ENCODE measurements at places on chromosomes 7 and 10.

GRCh38 chr10:93535293-93535692, 31.2 kb upstream of the FFAR4 start:
- no peak for DNase-seq

DNA sequence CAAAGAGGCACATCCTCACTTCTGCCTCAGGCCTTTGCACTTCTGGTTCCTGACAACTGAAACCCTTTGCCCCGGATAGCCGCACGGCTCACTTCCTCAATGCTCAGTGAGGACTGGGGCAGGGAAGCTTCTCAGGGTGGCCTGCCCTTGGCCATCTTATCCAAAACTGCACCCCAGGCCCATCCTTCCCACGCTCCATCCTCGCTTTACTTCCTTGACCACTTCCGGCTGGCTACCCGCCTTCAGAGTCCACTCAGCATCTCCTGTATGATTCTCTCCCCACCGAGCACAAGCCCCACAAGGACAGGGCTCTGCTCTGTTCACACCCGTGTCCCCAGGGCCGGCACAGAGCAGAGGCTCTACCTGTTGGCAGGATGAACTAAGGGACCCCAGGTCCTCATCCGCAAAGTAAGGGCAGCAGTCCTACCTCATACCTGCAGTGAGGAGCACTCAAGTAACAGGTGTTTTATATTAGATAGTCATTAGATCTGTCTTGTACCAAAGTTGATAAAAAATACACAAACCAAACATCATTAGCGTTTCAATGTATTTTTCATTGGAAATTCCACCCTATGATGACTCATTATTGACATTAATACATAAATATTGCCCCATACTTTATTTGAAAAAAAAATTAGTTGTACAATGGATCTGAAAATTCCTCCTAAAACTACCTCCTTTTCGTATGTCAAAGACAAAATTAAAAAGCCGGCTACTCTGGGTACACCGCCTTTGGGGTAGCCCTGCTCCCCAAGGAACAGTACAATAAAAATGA, 35.0 kb downstream of the GNA12 start:
- no peak for DNase-seq

DNA sequence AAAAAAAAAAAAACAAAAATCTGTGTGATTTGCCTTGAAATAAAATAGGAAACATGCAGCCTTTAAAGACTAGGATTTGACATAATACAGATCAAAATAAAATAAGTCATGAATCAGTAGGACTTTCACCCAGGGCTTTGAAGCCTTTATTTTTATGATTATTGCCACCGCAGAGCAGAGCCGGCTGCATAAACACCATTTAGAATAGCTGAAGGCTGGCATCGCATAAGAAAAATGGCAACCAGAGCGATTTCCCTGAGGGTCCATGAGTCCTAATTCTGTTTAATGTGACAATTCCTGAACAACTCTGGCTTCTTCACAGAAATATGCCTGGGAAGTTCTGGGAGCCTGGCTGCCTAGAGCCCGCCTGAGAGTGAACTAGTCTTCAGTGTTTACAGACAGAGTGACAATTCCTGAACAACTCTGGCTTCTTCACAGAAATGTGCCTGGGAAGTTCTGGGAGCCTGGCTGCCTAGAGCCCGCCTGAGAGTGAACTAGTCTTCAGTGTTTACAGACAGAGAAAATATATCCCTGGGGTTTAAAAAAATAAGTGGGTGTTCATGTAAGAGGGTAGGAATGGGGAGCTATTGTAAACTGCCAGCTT, 112.0 kb downstream of the EEPD1 start:
- no peak for DNase-seq

DNA sequence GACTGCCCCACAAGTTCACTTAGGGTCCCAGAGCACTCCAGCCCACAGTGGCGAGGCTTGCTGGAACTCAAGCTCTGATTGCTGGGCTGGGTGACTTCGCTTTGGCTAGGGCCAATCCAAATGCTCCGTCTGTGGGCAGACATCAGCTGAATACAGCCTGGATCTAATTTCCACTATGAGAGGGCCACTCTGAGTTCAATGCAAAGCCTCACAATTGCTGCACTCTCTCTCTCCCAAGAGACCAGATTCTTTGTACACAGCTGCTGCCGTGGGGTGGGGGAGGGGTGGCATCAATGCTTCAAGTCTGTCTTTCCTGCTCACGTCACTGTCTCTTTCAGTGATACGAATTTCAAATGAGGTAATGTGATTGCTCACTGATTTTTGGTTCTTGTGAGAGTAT, 47.3 kb upstream of the BPGM start:
- DNase-seq = no peak

- DNase-seq = no peak
Measured at GRCh38 chr7:132249256-132249971, 326.9 kb downstream of the PLXNA4 start.

GRCh38 chr7:131076032-131076431, 251.6 kb upstream of the MKLN1 start:
- DNase-seq = no peak

- no peak for DNase-seq
Measured at GRCh38 chr7:149794661-149795060, 21.3 kb upstream of the ZNF467 start.

Measured in activated CD8-positive, alpha-beta memory T cell treated with anti-CD3 and anti-CD28 coated beads for 1 hour (primary cell).